ENCODE measurements at places on chromosomes 2 and 18.

DNA sequence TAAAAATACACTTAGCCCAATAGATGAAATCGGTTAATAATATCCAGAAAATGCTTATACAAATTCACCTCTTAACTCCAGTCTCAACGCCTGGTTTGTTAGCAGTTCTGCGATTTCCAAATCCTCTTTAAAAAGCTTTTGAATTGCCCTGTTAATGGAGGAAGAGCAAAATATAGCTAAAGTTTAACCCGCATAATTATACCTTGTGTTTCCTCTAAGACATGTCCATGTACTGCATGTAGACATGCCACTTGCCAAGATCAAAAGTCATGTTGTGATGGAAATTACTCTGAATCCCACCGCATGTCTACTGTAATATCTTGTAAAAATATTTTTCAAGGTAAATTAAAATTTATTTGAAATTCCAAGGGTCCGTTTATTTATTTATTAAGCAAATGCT, 291.2 kb upstream of the LRP1B start:
- no peak for DNase-seq

- DNase-seq = peak; percentile 66
Observed at GRCh38 chr2:70767699-70768589, at the start of gene ADD2. Gene ADD2, minus strand, starts transcription at chr2:70768200. Its CDS starts 61,792 bp downstream, at chr2:70706408.

DNA sequence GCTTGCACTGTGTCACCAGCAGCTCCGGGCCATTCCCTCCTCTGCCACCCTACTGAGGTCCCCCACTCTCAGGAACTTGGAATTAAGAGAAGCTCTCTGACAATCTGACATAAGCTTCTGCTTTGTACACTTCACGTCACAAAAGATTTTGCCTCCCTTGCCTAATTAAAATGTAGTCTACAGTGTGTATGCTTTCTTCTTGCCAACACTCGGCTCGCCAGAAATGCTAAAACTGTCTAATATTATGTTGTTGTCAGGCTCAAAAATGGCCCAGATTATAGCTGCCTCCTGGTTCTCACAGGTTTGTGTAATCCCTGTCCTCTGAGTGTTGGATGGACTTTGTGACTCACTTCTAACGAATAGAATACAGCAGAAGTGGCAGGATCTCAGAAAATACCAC, 474.7 kb downstream of the MBD2 start:
- no peak for DNase-seq

DNA sequence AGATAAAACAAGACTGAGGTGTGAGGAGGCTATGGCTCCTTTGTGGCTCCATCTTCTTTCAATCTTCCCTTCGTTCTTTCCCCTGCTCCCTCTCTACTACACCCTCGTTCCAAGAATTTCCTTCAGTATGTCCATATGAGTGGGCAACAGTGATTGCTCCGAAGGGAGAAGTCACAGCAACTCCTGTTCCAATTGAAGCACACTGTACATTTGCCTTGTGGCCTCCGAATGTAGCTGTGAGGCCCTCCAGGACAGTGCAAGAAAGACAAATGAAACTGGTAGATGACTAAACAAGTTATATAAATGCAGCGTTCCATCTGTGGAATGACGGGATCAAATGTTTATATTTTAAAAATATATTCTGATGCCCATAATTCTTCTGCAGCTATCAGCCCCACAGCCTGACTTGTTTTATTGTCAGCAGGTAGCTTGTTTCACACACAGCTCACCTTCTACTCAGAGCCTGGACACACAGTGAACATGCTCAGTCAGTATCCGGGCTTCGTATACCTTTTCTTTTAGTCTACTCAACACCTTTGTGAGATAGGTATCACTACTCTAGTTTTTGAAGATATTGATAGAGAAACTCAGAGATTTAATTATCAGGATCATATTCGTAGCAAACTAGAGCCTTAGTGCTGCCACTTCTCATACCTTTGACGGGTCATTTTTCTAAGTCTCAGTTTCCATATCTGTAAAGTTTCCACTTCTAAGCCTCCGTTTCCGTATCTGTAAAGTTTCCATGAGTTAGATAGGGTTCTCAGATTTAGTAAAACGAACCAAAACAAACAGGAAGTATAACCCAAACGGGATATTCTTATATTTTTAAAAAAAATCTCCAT, 216.7 kb upstream of the STON1 start:
- DNase-seq = no peak

GRCh38 chr2:84866122-84866521, 14.8 kb downstream of the TRABD2A start:
- no peak for DNase-seq

DNA sequence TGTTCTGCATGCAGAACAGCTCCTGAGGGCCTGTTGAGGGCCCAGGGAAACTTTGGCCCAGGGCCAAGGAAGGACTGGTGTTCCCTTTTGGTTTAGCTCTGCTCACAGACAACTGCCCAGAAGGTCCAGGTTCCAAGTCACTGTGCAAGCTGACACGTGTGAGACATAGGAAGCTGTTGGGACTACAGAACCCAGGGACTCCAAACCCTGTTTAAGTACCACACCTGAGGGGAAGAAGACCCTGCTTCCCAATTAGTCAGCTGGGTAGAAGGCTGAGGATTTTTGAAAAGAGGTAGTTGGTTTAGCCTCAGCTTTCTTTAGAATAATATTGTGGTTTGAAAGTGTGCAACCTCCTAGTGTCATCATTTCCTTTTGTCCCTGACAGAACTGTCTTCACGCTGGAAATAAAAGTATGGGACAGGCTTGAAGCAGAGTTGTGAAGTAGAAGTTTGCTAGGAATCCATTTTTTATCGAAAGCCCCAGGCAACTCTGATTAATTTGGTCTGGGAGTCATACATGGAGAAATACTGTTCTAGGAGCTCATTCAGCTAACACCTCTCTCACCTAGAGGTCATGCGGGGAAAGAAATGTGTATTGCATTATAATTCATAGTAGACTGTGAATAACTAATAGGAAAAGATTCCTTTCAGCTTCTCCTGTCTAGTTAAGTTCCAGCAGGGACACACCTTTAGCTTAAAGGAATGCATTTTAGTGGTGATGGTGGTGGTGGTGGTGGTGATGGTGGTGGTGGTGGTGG, 19.9 kb upstream of the IL1RL1 start:
- DNase-seq = no peak

DNA sequence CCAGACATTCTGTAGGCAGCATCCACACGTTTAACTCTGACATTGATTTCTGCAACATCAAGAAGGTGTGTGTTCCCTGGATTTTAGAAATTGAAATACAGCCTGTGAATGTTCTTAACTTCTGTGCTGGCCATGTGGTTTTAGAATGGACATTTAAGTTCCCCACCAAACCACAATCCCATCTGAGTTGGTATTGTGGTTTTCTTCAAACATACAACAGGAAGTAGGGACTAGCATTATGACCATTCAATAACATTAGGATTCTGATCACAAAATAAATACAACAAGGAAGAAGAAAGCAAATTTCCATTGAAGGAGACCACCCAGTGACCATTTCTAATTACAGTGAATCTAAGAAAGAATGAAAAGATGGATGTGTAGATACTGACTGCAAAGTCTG, 51.2 kb downstream of the MAP3K20 start:
- no peak for DNase-seq

GRCh38 chr2:14752295-14752694, 119.8 kb downstream of the LRATD1 start:
- no peak for DNase-seq

- DNase-seq = no peak
Observed at GRCh38 chr2:58709687-58710354, 468.7 kb upstream of the FANCL start.

DNA sequence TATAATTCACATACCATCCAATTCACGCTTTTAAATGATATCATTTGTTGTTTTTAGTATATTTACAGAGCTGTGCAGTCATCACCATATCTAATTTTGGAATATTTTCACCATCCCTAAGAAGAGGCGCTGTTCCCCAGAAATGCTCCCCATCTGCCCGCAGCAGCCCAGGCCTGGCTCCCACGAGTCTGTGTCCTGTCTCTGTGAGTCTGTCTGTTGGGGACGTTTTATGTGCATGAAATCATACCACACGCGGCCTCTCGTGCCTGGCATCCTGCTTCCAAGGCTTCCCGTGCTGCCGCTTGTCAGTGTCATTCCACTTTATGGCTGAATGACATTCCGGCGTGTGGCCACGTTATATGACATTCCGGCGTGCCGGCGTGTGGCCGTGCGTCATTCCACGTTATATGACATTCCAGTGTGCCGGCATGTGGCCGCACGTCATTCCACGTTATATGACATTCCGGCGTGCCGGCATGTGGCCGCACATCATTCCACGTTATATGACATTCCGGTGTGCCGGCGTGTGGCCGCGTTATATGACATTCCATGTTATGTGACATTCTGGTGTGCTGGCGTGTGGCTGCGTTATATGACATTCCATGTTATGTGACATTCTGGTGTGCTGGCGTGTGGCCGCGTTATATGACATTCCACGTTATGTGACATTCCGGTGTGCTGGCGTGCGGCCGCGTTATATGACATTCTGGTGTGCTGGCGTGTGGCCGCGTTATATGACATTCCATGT, 276.4 kb downstream of the TWIST2 start:
- DNase-seq = no peak

- DNase-seq = no peak
Observed at GRCh38 chr18:2882201-2882600, 35.4 kb downstream of the EMILIN2 start.

GRCh38 chr2:108825736-108826135, 39.2 kb downstream of the CCDC138 start:
- DNase-seq = no peak

DNA sequence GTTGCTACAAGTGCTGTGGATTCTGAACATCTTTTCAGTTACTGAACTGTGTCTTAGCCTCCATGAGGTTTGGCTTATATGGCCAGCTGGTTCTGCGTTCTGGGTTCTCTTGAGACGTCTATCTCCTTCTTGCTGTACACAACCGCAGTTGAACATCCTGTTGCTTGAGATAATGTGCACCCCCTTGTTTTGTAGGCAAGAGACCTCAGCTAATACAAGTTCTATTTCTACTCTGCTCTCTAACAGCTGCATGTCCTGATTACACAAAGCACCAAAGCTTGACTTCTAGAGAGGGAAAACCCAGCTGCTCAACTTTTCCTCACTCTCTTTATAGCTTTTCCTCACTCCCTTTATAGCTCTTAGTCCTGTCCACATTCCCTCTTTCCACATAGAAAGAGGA, 176.0 kb downstream of the LTBP1 start:
- no peak for DNase-seq

DNA sequence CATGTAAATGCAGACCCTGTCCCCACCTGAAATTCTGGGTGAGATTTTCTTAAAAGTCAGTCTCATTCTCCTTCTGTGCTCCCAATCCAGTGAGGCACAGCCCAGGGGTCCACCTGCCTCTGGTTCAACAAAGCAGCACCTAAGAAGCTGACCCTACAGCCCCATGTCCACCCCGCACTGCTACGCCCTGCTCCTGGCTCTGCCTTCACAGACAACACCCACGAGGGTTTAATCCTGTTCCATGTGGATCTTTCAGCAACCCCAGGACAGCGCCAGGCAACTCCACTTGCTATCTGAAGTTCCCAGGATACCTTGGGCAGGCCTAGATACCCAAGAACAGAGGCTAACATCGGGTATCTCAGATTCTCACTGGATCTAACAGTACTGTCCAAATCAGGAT, 44.9 kb downstream of the HDLBP start:
- no peak for DNase-seq

GRCh38 chr18:6757931-6758330, 28.4 kb downstream of the ARHGAP28 start:
- no peak for DNase-seq

DNA sequence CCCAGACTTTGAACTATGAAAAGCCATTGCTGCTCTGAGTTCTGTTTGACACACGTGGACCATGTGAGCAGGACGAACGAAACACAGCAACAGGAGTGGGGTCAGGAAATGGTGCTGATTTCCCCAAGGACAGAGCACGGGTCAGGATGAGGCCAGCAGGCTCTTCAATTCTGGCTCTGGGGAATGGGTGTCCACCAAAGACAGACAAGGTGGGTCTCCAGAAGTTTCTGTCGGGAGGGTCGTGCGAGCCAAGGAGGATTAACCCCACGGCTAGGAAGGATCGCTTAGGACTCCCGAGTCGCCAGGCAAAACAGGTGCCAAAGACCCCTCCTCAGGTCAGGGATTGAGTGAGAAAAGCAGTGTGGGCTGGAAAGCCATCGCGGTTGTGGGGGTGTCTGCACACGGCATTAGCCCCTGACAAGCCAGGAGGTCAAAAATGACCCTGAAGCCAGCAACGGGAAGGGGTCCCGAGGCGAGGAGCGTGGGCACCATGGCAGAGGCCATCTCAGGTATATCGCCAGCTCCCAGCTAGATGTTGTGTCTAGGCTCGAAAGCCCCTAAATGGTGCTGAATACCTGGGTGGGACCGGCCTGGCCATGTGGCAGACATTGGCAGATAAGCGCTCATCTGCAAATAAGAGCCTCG, 213.9 kb upstream of the SALL3 start:
- DNase-seq = no peak

GRCh38 chr18:8858888-8859511, 153.6 kb downstream of the MTCL1 start:
- DNase-seq = no peak

DNA sequence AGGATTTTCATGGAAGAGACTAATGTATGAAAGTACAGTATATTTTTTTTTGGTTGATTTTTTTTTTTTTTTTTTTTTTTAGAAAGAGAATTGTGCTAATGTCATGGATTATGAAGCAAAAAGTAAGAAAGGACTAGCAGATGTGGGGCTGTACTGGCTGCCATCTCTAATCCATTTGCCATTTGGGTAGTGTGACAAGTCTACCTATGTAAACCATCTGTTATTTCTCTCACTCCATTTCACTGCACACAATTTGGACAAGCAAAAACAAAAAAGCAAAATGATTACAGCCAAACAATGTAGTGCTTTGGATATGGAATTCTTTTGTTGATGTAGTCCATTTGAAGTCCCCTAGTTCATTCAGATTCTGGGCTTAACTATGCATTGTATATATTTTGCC, 1355.4 kb downstream of the LRP1B start:
- DNase-seq = no peak

GRCh38 chr18:11392292-11392691, 217.1 kb upstream of the SLC35G4 start:
- no peak for DNase-seq

DNA sequence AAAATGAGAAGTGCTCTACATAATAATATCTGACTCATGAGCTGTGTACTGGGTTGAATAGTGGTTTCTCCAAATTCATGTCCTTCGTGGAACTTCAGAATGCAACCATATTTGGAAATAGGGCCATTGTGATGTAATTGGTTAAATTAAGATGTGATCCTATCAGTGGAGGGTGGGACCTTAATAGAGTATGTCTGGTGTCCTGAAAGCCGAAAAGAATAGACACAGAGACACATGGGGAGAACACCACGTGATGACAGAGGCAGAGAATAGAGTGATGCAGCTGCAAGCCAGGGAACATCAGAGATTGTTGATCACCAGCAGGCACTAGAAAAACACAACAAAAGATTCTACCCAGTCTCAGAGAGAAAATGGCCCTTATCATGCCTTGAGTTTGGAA, 310.1 kb downstream of the EXOC6B start:
- DNase-seq = no peak
